ENCODE measurements at places on chromosomes 11 and 22. TPM values are rescaled to one million over a fixed set of nuclear protein-coding genes. Genes with fewer than 3 reads are reported as not detected.

The TBX10 gene
- not detected for total RNA-seq

- no peak for DNase-seq
These were observed 13.7 kb upstream of the NNMT start for GRCh38 chr11:114282488-114282887.

- DNase-seq, result no peak
These were observed 845.3 kb downstream of the FAM181B start for GRCh38 chr11:81888391-81888790.

GRCh38 chr11:34443136-34443535 is 4.4 kb downstream of the CAT start:
- no peak for DNase-seq

GRCh38 chr11:16418428-16419097 is 62.2 kb upstream of the SOX6 start:
- no peak for DNase-seq

The TAGLN gene
- 215 TPM for total RNA-seq

The BDNF gene
- 1.8 TPM for total RNA-seq

The GLYAT gene
- total RNA-seq, result not detected

The OR8D1 gene
- not detected for total RNA-seq

- DNase-seq, result no peak
These were observed 74.7 kb upstream of the DRD2 start for GRCh38 chr11:113549611-113550578.

DNA sequence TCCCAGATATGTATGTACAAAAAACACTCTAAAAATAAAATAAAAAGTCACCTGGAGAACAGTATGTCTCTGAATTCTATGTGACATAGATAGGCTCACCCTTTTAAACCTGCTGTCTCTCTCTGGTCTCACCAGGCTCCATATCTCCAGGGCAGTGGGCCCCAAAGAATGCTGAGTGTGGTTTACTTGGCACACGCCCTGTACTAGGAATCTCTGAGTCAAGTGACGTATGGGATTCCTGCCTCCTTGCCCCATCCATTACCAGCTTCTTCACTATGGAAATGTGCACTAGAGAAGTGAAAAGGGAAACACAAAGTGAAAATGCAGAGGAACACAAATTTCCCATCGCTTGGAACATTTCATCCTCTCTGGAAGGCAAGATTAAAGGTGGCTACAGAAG is 722.2 kb upstream of the TENM4 start:
- no peak for DNase-seq

The LIF gene
- 0.54 TPM for total RNA-seq

The TMEM123 gene
- total RNA-seq, result 77.4 TPM

GRCh38 chr22:27378311-27378800 is 423.2 kb downstream of the MN1 start:
- DNase-seq, result no peak

- DNase-seq, result no peak
These were observed 51.6 kb downstream of the OPCML start for GRCh38 chr11:133480722-133481121.

GRCh38 chr11:92180664-92181251 is 43.9 kb upstream of the FAT3 start:
- DNase-seq, result no peak

DNA sequence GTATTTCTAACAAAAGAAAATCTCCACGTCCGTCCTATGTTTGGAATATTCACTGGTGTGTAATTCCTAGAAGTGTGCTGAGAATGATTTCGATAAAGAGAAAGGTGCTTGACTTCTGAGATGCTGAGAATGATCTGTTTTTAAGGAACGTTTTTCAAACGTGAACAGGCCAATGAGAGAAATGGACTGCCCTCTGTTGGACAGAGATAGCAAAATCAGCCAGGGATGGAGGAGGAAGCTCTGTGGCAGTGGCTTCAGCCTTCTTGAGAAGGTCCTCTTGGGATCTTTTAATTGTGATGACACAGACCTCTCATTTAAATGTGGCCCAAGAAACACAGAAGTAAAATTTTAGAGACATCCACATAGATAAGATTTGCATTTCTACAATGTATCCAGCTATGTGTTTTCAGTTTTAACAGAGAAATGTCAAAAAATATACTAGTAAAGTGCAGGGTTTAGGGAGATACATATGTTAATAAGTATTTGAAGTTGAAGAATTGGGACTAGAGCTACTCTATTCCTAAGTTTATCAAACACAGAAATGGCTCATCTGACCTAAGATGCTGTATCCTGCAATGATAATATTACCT is 84.0 kb upstream of the RCN1 start:
- peak; percentile 6 for DNase-seq

DNA sequence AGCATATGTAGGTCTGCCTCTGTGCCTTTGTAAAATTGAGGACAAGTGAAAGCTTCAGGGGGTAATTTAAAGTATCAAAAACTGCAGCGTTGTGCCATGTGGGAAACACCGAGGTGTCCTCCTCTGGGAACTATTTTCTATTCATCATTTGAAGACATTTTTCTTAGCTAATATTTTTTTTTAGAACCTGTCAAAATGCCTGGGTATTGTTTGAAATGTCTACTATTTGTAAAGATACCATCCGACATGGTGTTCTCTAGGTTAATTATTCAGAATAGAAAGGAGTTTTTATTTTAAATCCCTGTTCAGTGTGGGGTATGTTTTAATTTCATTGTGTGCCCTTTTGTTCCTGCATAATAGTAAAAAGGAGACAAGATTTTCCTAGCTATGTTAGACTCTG is 490.8 kb downstream of the NELL1 start:
- no peak for DNase-seq

GRCh38 chr11:62306227-62306626 is 7.4 kb upstream of the SCGB1D4 start:
- DNase-seq, result no peak

GRCh38 chr11:132185726-132186592 is 815.5 kb downstream of the NTM start:
- DNase-seq, result no peak

The KCNJ4 gene
- total RNA-seq, result 89.0 TPM
